ENCODE measurements at places on chromosomes 11 and 22.

GRCh38 chr11:34318111-34319037 is 39.4 kb downstream of the ABTB2 start:
- DNase-seq: no peak

GRCh38 chr11:105553025-105553424 is 56.8 kb upstream of the GRIA4 start:
- no peak for DNase-seq

DNA sequence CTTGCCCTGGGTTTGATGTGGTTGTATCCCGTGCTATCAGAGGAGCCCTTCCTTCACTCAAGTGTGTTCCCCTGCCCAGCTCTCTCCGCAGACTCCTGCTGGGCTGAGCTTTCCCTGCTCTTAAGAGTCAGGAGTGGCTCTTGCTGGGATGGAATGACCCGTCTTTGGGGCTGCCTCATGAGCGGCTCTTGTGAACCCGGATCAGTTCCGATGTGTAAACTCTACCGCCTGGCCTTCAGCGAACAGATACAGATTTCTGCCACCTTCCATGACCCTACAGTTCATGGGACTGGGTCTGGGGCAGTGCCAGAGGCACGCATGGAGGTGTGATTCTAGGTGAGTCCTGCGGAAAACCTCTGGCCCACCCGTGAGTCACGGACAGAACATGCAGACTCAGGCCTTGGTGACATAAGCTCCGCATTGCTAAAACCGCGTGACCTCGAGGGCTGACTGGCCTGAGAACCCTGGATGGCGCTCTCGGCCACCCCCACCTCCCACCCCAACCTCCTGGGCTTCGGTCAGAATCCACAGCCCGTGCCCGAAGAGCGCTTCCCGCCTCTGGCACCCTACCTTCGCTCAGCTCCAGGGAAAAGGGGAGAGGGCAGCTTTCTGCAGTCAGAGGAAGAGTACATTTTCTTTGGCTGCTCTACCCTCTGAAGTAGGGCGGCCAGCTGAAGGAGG is 1.3 kb upstream of the ZBTB16 start:
- DNase-seq: no peak

DNA sequence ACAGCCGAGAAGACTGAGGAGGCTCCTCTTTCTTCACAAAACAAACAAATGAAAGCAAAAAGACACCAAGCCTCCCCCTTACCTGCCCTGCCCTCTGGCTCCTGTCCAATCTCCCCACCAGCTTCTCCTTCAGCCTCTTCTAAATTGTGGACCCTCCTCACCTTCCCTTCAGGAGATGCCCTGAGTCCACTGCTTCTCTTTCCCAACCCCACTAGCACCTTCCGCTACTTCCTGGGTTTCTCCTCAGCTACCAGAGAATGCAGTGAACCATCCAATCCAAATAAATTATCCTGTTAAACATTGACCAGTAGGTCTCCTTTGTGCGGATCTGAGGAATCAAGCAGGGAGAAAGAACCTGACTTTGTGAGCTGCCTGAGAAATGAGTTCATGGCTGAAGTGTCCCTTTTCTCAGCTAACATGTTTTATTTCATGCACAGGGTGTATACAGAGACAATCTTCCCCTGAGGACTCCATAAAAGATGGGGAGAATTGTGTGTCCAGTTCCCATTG is 63.2 kb upstream of the VPREB1 start:
- DNase-seq: no peak

- DNase-seq: no peak
Measured at GRCh38 chr11:130629039-130629438, 180.6 kb downstream of the ADAMTS15 start.

GRCh38 chr11:44804449-44805437 is 78.0 kb downstream of the TSPAN18 start:
- DNase-seq: no peak

GRCh38 chr22:31575190-31575589 is 78.9 kb downstream of the SFI1 start:
- no peak for DNase-seq

- DNase-seq: no peak
Measured at GRCh38 chr22:24355574-24355973, 71.8 kb upstream of the ADORA2A start.

DNA sequence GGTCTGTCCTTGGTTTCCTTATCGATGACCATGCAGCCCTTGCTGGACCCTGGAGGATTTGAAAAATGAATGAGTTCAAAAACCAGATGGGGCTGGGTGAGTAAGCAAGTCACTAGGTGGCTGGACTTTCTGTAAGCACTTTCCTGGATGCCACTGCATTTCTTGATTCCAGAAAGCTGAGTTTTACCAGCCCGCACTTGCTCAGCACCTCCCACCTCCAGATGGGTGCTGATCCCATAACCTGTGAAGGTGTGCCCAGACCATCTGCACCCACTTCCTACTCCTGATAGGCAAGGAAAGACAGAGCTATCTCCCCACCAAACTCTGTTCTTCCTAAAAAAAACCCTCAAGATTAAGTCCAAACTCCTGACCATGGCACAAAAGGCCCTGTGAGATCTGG is 21.1 kb downstream of the ASCC2 start:
- DNase-seq: no peak

Measured in stimulated activated CD8-positive, alpha-beta memory T cell treated with anti-CD3 and anti-CD28 coated beads, Interleukin-7, amount 100 ng/mL, for 1 hour (primary cell).